ENCODE measurements at places on chromosomes 5 and 9. TPM values are rescaled to one million over a fixed set of nuclear protein-coding genes. Genes with fewer than 3 reads are reported as not detected.
A peak's percentile ranks its signal among the peaks of the same experiment; 100 is the strongest.

DNA sequence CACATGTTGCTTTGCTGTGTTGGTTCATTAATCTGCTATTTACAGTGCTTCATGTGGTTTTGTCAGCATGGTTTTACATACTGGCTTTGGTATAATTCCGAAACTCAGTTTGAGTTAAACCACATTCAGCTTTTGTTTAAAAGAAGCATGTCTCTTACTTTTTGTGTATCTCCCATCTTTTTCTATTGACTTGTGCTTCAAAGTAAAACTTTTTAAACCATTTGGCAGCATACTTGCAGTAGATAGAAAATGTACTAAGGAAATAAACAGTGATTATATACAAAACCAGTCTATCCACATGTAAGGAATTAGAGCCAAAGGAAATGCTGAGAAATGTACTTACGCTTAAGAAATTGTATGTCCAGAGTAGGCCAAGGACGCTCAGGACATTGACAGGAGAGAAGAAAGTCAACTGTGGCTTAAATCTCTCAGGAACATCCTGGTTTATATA lies 286.9 kb downstream of the ARHGEF28 start:
- DNase-seq = no peak

GRCh38 chr5:151130922-151131891 lies 26.4 kb downstream of the ANXA6 start:
- DNase-seq = no peak

- peak; percentile 31 for DNase-seq
Measured at GRCh38 chr5:168681556-168682183, 102.5 kb upstream of the PANK3 start.

DNA sequence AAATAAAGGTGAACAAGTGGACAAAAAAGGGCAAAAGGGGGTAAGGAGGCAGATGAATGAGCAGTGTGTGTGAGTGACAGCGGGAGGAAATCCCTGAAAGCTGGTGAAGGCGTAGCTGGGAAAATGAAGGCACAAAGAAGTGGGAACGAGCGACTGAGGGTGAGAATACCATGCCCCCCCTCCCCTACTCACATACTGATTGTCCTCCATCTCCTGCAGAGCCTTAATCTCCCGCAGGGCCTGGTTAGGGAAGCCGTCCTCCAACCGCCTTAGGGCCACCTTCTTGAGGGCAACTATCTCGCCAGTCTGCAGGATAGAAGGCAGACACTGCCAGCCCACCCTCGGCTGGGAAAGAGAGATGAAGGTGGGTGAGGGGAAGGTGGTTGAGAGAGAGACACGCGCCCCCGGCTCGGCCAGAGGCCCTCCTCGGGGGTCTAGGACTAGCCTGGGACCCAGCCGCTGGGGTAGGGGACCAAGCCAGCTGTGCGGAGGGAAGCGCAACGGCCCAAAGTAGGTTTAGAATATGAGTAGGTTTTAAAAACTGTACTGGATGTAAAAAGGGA lies 522 bp downstream of the CDK20 start:
- DNase-seq = no peak

Gene EMB
- 0.51 TPM for total RNA-seq

GRCh38 chr5:5645891-5646290 lies 223.4 kb downstream of the ICE1 start:
- no peak for DNase-seq

Gene TAF11L10
- total RNA-seq = not detected

GRCh38 chr5:81763294-81763928 lies 12.5 kb upstream of the SSBP2 start:
- DNase-seq = no peak

Gene STING1
- total RNA-seq = 60.6 TPM

DNA sequence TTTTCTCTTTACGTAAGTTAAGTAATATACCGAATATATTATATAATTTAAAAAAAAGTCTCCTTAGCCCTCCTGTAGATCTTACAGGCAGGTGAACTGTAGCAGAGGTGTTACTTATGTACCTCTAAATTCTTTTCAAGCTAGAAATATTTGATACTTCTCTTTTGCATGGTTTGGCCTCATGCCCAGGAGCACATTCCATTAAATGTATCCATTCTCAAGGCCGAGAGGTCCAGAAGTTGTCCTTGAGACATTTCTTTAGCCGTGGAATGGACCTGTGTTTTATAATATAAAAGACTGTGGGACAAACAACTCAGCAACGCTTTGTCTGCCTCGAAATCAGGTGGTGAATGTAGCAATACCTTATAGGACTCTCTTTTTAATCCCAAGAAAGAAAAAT lies 184.5 kb downstream of the TRIO start:
- DNase-seq = no peak

GRCh38 chr5:116068028-116068632 lies 16.7 kb upstream of the COMMD10 start:
- peak; percentile 38 for DNase-seq

- DNase-seq = no peak
Measured at GRCh38 chr5:172096207-172096940, 89.9 kb upstream of the FBXW11 start.

Gene NOP16
- 7.4 TPM for total RNA-seq

All from uterus (tissue), 4 donors.